ENCODE measurements at places on chromosomes 12 and 14.
A peak's percentile ranks its signal among the peaks of the same experiment; 100 is the strongest.

- no peak for DNase-seq
These were observed 16.5 kb downstream of the PRKCH start for GRCh38 chr14:61337893-61338292.

DNA sequence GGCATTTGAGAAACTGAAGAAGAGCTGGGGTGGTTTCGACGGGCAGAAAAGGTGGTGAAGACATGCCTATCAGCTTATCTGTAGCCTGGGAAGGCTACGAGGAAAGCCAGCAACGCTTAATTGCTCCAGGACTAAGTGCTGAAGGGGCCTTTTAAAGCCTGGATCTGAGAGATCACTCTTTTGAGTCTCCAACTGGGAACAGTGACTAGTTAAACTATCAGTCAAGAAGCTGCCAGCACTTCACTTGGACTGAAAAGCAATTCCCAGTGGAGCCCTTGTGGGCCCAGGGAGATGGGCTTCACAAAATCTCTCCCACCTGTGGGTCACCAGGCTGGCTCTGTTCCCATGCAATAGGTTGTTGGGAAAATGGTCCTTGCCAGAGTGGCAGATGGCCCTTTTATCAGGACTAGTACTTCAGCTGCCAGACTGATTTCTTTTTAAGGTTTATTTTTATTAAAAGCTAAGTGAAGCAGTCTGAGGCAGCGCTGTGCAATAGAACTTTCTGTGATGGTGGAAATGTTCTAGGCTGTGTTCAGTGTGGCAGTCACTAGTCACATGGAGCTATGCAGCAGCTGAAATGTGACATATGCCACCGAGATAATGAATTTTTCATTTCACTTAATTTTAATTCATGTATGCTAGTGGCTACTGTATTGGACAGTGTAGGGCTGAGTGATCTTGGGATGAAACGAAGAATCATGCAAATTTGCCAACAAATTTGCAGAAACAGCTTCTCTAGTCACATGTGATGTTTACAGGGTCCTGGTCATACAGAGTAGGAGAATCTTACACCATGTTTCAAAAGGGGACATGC lies 276.8 kb downstream of the PCNX1 start:
- DNase-seq, result no peak

GRCh38 chr12:51926718-51927117 lies 19.4 kb downstream of the ACVRL1 start:
- DNase-seq, result peak; percentile 62

GRCh38 chr12:104740668-104741067 lies 217.4 kb downstream of the SLC41A2 start:
- DNase-seq, result no peak

DNA sequence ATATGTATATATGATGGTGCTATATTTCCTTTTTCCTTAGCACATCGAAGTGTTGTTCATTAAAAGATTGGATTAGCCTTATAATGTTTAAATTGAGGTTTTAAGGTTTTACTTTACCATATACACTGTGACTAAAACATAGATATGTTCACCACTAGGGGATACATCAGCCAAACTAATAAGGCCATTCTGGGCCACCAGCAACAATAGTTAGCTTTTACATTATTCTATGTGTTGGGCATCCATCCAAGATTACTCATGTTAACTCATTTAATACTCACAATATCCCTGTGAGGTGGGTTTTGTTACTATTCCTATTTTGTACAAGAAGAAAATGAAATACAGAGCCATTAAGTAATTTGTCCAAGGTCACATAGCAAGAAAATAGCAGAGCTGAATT lies 202.6 kb upstream of the AVPR1A start:
- DNase-seq, result no peak

DNA sequence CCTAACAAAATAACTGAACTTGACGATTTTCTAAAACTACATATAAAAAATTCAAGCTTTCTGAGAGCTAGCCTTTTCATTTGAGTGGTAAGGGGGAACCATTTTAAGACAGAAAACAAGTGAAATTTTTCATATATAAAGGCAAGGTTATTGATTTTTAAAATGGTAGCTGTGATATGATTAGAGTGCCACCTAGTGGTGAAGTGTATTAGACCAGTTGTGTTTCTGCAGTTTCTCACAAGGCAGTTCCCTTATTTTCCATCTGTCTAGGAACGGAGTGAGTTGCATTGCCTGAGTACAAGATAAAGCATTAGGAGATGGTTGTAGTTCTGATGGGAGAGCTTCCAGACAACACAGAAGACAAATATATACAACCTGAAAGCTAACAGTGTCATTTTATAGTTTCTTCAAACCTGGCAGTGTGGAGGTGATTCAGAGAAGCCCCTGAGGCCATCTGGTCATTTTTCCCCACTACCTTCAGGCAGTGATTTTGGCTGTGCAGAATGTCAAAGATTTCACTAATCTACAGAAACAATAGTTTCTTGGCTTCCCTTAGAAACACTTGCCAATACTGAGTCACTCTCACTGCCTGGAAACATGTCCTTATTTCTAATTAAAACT lies 180.8 kb downstream of the C12orf50 start:
- peak; percentile 66 for DNase-seq

DNA sequence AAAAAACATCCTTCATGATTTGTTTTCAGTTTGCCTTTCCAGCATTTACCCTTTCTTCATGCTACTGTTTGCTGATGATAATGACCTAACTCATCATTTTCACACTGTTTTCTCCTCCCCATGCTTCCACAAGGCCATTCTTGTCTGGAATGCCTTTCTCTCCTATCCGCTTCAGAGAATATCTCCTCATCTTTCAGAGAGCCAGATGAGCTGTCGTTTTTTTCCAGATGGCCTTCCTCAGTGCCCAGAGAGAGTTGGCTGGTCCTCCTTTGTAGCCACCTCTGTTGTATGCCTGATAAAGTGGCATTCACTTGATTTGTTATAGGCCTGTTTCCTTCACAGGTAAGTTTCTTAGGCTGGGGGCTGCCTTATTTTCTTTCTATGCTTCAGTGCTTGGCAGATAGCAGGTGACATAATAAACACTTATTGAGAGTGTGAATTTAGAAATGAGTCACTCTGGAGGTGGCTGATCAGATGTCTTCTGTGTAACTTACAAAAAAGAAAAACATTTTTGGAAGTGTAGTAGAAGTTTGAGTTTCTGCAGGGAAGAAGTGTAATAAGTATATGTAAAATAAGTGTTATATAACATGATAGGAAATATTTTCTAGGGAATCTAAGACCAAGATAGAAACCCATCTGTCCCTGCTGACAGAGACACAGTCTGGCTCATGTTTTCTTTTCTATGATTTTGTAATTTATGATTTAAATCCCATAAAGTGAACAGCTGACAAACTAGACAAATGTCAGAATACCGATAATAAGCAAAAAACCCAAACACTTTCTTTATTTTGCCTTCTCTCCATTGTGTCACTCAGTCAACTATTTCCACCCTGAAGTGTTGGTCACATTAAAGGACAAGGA lies 174.5 kb downstream of the DACT1 start:
- peak; percentile 68 for DNase-seq

- DNase-seq, result no peak
These were observed 1.6 kb downstream of the DGKA start for GRCh38 chr12:55932551-55932910.

- DNase-seq, result peak; percentile 70
These were observed at the start of gene SRGAP1 for GRCh38 chr12:63844391-63845341. Gene SRGAP1, plus strand, starts transcription at chr12:63844700. Its CDS starts 117 bp downstream, at chr12:63844817.

DNA sequence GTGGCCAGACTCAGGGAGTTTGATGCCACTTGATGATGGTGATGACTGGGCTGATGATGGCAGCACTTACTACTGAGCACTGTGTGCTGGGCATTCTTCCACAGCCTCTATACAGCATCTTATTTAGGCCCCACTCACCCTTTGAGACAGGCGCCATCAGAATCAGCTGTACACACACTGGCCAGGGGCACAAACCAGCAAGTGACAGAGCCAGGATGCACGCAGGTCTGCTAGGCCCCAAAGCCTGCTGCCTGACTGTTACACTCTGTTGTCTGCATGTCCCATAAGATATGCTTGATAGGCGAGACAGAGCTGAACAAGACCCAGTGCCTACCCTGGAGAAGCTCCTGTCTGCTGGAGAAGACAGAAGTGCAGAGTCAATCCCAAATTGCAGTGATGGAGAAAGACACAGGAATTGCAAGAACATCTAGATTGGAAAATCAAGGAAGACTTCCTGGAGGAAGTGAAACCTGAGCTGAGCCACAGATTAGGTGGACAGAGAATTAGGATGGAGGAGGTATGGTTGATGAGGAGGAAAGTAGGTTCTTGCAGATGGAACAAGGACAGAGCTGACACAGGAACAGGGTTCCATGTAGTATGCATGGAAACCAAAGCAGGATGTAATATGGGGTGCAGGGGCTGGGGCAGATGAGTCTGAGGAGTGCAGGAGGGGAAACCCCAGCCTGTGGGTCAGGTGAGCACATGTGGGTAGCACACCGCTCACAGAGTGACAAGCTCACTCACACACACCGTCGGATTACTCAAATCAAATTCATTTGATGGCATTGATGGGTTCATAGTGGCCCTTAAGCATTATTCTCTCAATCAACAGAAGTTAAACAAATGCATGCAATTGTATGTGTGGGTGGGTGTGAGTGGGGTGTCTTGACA lies 117.3 kb downstream of the BEGAIN start:
- no peak for DNase-seq

GRCh38 chr12:85804663-85805062 lies 31.5 kb downstream of the RASSF9 start:
- DNase-seq, result no peak

GRCh38 chr12:49359671-49360070 lies 7.6 kb upstream of the SPATS2 start:
- no peak for DNase-seq

- no peak for DNase-seq
These were observed 108.4 kb downstream of the PTPRR start for GRCh38 chr12:70812136-70812535.

GRCh38 chr12:88805692-88806091 lies 225.4 kb upstream of the KITLG start:
- no peak for DNase-seq

DNA sequence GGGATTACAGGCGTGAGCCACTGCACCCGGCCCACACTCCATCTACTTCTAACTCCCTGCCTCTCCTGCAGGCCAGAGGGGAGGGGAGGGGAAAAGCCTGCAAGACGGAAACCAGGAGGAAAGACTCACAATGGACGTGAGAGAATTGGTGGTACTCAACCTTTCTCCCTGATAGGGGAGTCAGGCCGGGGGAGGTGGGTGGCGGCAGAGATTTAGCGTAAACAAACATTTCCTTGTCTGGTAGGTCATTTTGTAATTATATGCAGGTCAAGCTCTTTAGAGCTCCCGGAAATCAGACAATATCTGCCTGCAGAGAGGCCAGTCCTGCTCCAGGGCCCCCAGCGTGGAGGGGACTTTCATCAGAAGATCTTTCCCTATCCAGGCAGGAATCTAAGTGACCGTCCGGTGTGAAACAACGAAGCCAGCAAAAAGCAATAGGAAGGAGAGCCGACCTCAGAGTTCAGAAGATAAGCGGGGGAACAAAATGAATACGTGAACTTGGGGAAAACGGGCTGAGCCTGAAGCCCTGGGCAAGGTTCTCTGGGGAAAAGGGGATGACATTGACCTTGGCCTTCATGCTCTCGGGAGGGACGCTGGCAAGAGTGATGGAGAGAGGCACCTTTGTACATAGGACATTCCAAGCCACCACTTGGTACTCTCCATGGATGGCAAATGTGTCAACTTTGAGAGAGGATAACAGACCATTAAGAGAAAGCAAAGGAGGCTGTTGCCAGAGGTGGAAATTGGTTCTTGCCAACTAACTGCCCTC lies 62.3 kb downstream of the SPRING1 start:
- no peak for DNase-seq
